ENCODE measurements at places on chromosomes 4 and X.

DNA sequence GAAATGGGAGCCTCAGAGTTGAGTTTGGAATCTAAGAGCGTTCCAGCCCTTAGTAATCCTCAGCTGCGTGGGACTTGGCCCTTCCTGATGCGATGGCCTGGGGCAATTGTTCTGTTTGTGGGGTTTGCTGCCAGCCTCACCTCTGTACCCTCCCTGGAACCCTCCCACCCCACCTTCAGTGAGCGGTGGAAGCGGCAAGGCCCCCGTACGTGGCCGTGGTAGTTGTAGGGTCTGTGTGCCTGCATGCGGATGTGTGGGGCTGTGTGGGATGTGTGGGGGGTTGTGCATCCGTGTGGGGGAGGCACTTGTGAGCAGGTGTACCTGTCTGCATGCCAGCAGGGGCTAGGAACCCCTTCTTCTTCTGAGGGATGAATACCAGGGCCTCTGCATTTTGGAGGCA is 65.4 kb upstream of the ADRA2C start:
- no peak for DNase-seq

DNA sequence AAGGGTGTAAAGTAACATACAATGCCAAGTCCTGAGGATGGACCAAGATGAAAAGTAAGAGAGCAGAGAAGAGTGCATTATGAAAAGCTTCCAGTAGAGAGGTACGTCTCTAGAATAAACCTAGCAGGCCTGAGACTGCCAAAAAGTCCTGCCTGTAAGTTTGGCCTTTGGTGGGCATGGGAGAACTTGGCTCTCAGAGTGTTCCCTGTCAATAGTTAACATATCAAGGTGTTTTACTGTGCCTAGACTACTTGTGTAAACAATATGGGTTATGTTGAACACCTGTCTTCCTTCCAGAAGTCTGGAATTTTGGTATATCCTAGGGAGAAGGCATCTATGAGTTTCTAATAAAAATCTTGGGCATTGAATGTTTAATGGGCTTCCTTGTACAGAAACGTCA is 60.1 kb downstream of the PRDM5 start:
- DNase-seq = no peak

GRCh38 chr4:176198316-176198903 is 3.0 kb upstream of the SPATA4 start:
- DNase-seq = no peak

- DNase-seq = no peak
Measured at GRCh38 chr4:117225471-117225870, 140.1 kb upstream of the TRAM1L1 start.

DNA sequence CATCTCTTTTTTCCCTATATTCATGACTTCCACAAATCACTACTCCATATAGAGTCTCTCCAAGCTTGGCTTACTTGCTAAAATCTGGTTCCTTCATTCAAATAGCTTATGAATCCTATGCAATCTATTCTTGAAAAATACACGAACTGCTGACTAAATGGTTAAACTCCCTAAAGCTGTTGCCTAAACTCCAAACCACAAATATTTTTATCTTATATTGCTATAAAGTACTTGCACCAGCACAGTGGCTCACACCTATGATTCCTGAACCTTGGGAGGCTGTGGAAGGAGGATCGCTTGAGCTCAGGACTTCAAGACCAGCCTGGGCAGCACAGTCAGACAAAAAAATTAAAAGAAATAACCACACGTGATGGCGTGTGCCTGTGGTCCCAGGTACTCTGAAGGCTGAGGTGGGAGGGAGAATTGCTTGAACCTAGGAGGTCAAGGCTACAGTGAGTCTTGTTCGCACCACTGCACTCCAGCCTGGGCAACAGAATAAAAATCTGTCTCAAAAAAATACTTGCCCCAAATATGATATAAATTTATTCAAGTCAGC is 2.2 kb downstream of the FBXO8 start:
- no peak for DNase-seq

GRCh38 chr4:76301068-76301774 is 5.3 kb upstream of the STBD1 start:
- peak; percentile 71 for DNase-seq

GRCh38 chr4:152974468-152975379 is 38.6 kb downstream of the FHDC1 start:
- DNase-seq = no peak

- DNase-seq = no peak
Measured at GRCh38 chr4:156556336-156556735, 415.3 kb downstream of the PDGFC start.

DNA sequence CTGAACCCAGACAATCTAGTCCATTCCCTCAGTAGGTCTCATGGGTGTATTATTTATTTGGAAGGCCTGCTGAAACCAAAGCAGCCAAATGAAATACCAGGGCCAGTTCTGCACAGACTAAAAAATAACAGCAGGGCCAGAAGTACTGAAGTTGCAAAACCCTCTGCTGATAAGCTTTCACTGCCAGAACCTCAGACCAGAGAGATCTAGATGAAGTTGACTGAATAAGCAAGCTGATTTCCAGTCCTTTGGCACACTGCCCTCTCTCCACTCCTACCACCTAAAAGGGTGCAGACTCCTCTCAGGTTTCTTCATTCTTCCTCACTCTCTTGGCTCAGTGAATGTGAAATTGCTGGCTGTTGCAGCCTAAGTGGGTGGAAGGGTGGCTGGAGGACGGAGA is 276.7 kb upstream of the KLF3 start:
- no peak for DNase-seq

GRCh38 chrX:137071596-137071995 is 37.8 kb upstream of the GPR101 start:
- DNase-seq = no peak

DNA sequence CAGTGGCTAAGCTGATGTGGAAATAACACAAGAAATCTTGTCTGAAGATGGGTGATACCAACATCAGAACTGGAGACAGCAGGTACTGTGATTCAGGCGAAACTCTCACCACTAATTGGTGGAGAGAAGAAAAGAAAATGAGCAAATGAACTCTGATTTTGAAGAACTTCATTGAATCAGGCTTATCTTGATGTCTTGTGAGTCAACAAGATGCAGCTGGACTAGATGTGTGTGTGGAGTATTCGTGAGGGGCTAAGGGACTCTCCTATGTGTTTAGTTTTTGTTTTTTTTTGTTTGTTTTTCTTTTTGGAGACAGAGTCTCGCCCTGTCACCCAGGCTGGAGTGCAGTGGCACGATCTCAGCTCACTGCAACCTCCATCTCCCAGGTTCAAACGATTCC is 131.6 kb downstream of the DHRSX start:
- no peak for DNase-seq

DNA sequence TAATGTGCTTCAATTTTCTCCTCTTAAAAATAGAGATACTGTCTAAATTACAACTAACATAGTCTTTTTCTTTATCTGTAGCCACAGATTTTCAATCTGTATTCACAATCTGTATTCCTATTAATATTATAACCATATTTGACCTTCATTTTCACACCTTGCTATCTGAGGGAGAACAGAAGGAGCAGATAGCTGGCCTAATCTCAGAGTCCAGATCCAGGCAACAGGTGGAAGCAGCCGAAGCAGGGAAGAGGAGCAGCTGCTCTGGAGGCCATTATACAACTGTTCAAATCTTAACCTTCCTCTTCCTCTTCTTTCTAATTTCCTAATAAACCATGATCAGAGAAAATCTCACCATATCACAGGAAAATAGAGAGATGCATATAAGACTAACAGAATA is 14.2 kb downstream of the SEPSECS start:
- no peak for DNase-seq

DNA sequence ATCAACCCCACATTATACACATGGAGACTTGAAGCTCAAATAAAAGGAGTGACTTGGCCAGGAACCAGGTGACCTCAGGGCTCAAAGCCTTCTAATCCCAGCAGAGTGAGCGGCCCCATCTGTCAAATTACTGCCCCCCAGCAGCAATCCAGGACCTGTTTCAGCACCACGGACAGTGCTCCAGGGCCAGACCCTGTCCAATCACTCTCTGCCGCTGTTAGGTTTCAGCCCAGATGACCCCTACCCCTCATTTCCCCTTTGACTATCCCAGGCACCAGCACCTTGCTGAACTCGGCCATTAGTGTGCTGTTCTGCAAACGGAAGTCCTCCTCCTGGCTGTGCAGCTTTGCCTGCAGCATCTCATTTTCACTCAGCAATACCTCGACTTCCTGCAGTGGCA is 5.1 kb downstream of the GRIPAP1 start:
- no peak for DNase-seq

- no peak for DNase-seq
Measured at GRCh38 chr4:183396227-183396637, 48.2 kb upstream of the CDKN2AIP start.

DNA sequence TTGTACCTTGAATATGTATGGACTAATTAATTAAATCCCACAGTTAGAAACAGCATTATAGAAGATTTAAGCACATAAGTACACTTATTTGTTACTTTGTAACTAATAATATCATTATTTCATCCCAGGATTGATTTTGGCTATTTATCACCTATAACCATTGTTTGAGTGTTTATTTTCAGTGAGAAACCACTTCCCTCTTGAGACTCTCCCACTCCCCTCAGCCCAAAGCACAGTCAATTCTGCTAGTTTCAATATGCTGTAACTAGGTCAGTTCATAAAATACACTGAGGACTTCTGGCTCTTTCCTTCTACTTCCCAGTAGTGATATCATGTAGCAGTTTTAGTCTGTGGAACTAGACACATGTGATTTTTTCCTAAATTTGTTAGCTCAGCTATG is 16.3 kb downstream of the OFD1 start:
- DNase-seq = no peak

DNA sequence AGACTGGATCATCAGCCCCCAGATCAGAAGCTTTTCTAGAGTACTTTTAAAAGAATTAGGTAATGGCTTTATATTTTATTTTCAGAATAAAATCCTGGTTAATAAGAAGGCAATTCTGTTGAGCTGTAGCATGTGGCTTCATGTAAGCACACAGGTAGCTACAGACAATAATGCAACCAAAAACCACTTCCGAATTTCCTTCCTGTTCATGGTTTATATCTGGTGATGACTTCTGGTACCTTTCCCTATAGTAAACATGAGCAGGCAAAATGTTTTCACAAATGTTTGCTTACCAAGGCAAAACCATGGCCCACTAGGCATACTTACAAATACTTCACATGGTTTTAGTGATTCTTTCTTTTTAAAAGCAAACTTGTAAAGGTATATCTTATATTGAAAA is 144.6 kb downstream of the CDS1 start:
- no peak for DNase-seq

DNA sequence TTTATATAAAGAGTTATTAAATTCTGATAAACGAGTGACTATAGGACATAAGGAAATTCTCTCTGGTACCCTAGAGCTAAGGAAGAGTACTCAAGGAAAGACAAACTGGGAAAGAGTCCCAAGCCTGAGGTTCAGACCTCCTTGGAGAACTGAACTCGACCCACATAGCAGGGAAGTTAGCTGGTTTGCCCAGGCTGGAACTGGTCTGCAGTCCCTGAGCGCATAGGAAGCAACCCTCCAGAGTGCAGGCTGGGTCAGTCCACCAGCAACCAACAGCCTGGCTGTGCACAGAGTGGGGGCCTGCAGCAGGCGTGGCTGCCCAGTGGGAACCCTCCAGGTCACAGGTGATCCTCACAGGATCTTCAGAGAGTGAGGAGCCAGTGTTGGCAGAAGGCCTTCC is 114.1 kb downstream of the SOWAHB start:
- no peak for DNase-seq

DNA sequence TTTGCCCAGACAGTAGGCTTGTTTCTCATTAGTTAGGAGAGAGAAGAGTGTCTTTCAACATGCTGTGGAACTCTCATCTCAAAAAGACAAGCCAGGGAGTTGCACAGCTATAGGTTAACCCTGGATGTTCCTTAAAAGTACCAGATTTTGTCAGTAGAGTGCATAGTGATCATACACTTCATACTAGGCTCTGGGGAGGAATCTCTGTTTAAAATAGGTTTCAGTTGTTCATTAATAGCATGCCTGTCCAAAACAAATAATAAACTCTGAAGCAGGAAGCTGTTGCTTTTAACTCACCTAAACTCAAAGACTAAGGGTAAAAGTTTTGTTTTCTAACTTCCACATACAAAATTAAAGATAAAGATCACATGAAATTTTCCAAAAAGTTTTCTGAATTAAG is 1948.4 kb downstream of the C4orf33 start:
- no peak for DNase-seq

DNA sequence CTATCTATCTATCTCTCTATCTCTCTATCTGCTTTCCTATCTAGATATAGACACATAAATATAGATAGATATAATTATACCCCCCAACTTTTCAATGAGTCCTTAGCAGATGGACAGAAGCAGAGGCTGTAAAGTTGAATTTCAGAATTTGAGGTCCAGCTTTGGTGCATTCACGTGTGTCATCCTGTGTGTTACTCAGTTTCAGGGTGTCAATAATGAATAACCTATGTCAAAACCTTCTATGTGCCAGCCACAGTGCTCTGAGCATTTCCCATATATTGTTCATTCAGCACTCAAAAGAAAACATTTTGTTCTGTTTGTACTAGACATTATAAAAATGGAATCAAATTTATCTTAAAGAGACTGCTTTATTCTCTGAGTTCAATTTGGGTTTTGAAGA is 310.0 kb downstream of the ARHGAP24 start:
- DNase-seq = no peak

Data from retinal pigment epithelial cell (primary cell).